ENCODE measurements at places on chromosomes 1 and 21. TPM values are rescaled to one million over a fixed set of nuclear protein-coding genes. Genes with fewer than 3 reads are reported as not detected.

UBR4 gene
- total RNA-seq, result 98.6 TPM

HAX1 gene
- total RNA-seq, result 141 TPM

GNG12 gene
- total RNA-seq, result 0.05 TPM

RSPH1 gene
- not detected for total RNA-seq

ARMH1 gene
- 20.8 TPM for total RNA-seq

ASTN1 gene
- not detected for total RNA-seq

SLC9C2 gene
- total RNA-seq, result not detected

ACTL8 gene
- not detected for total RNA-seq

AKNAD1 gene
- not detected for total RNA-seq

DNA sequence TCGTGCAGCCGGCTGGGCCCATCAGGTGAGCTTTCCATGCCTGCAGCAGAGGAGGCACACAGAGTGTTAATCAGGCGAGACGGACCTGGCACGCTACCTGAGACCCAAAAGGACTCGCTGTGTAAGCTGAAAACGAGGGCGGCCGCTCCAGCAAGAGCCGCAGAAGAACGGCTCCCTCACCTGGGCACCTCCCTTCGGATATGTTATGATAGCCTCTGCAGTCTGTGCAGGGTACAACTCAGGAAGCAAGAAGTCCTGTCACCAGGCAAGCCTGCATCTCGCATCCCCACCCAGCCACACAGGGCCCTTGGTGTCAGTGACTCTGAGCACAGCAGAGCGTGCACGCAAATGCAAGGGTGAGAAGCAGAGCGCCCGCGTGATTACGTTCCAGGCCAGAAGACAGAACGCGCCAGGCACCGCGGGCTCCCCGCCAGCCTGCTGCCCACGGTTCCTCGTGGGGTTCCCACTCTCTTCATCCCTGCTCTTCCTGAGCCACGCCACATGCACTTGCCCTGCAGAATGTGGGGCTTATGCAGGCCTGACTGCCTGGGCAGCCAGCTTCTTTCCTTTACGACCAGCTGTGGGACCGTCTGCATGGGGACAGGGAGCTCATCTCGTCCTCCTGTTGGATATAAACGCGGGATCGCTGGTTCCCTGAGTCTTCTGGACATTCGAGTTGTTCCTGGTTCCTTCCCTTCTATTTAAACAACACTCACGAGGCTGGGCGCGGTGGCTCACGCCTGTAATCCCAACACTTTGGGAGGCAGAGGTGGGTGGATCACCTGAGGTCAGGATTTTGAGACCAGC lies 20.2 kb upstream of the LRRC47 start:
- no peaks in the 10 kb centered on the region for H3K36me3 ChIP-seq
- no peak overlapping the region for H3K27ac ChIP-seq
- no peaks in the 10 kb centered on the region for H3K27me3 ChIP-seq
- no peak overlapping the region for H3K4me3 ChIP-seq
- H3K4me1 ChIP-seq, result no peaks in the 10 kb centered on the region
- no peak for DNase-seq

DNA sequence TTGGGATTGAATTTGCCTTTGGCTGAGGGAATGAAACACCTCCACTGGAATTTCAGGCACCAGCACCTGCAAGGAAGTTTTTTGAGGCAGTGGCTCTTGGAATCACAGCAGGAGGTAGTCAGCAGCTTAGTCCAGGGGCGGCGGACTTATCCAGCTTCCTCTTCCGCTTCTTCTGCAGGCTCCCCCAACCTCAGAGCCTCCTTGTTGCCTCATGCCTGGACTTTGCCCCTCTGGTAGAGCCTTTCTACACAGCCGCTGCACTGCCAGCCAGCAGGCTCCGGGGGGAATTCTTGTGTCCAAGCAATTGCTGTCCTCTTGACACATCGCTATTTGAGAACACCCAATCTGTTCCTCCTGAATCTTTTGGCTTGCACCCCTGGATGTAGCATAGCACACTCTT lies 4.4 kb upstream of the RHEX start:
- DNase-seq, result no peak
- no peaks in the 10 kb centered on the region for H3K36me3 ChIP-seq
- H3K27ac ChIP-seq, result no peak overlapping the region
- H3K27me3 ChIP-seq, result peaks cover 6% of the 10 kb centered on the region
- no peak overlapping the region for H3K4me3 ChIP-seq

DNA sequence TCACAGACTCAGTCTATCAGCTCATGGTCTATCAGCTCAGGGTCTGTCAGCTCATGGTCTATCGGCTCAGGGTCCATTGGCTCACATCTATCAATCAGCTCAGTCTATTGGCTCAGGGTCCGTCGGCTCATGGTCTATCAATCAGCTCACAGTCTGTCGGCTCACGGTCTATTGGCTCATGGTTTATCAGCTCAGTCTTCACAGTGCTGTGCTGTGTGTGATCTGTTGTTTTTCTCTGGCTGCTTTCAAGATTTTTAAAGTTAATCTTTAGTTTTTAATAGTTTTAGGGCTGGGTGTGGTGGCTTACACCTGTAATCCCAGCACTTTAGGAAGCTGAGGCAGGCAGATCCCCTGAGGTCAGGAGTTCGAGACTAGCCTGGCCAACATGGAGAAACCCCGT lies 14.4 kb downstream of the C1orf159 start:
- no peak overlapping the region for H3K27ac ChIP-seq
- DNase-seq, result no peak
- H3K4me1 ChIP-seq, result peaks cover 47% of the 10 kb centered on the region
- no peaks in the 10 kb centered on the region for H3K27me3 ChIP-seq
- H3K36me3 ChIP-seq, result peaks cover 58% of the 10 kb centered on the region

DNA sequence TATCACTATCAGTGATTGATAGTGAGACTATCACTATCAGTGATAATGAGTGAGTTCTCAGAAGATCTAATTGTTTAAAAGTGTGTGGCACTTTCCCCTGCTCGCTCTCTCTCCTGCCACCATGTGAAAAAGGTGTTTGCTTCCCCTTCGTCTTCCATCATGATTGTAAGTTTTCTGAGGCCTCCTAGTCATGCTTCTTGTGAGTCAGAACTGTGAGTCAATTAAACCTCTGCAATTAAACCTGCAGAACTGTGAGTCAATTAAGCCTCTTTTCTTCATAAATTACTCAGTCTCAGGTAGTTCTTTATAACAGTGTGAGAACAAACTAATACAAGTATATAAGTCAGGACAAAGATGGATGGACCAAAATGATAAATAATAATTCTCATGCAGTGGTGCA lies 7.0 kb upstream of the IL23R start:
- H3K4me3 ChIP-seq, result no peak overlapping the region
- H3K36me3 ChIP-seq, result peaks cover 12% of the 10 kb centered on the region
- H3K27ac ChIP-seq, result no peak overlapping the region

DNA sequence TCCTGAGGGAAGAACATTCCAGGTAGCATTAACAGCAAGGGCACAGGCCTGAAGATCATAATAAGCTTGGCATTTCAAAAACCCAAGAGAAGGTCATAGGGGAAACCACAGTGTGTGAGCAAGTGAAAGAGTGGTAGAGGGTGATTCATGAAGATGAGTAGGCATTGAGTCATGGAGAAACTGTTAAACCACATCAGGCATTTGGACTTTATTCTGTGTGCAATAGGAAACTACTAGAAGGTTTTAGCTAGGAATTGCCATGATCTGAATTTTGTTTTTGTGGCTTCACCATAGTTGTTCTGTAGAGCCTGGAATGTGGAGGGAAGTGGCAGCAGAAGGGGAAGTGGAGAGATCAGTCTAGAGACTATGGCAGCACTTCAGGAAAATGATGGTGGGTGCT lies 359.0 kb upstream of the PTBP2 start:
- H3K27ac ChIP-seq, result peak overlapping the region; percentile 57
- DNase-seq, result no peak
- H3K4me3 ChIP-seq, result no peak overlapping the region
- no peaks in the 10 kb centered on the region for H3K36me3 ChIP-seq
- H3K27me3 ChIP-seq, result no peaks in the 10 kb centered on the region

GRCh38 chr1:240719953-240720700 lies 108.2 kb upstream of the GREM2 start:
- no peaks in the 10 kb centered on the region for H3K4me1 ChIP-seq
- peaks cover 2% of the 10 kb centered on the region for H3K27me3 ChIP-seq
- no peak overlapping the region for H3K27ac ChIP-seq
- no peak overlapping the region for H3K4me3 ChIP-seq
- DNase-seq, result no peak

GRCh38 chr1:1422465-1423244 lies 1.6 kb upstream of the ANKRD65 start:
- H3K36me3 ChIP-seq, result no peaks in the 10 kb centered on the region
- peaks cover 20% of the 10 kb centered on the region for H3K27me3 ChIP-seq
- peaks cover 21% of the 10 kb centered on the region for H3K4me1 ChIP-seq
- H3K4me3 ChIP-seq, result no peak overlapping the region
- DNase-seq, result no peak
- no peak overlapping the region for H3K27ac ChIP-seq

DNA sequence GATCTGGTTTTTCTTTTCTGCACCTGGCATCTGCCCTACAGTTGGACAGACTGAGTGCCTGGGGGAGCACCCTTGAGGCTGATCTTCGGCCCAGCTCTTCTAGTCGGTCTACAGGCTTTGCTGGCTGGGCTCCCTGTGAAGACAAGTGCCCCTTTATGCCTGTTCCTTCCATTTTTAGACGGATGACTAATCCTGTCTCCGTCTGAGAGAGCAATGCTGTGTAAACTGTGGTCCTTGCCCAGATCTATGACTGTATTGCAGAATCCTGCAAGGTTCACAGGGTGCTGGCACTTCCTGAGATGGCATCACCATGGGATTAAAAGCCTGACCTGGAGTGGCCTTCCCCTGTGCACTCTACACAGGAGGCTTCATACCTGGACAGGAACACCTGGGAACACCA lies 47.6 kb upstream of the SAMD13 start:
- H3K4me1 ChIP-seq, result no peaks in the 10 kb centered on the region
- no peaks in the 10 kb centered on the region for H3K27me3 ChIP-seq
- no peak overlapping the region for H3K4me3 ChIP-seq
- H3K36me3 ChIP-seq, result no peaks in the 10 kb centered on the region
- no peak for DNase-seq

GRCh38 chr1:183956559-183957188 lies 80.9 kb downstream of the COLGALT2 start:
- peaks cover 9% of the 10 kb centered on the region for H3K4me1 ChIP-seq
- peak overlapping the region; percentile 8 for H3K4me3 ChIP-seq
- peaks cover 8% of the 10 kb centered on the region for H3K36me3 ChIP-seq
- no peaks in the 10 kb centered on the region for H3K27me3 ChIP-seq
- H3K27ac ChIP-seq, result no peak overlapping the region

DNA sequence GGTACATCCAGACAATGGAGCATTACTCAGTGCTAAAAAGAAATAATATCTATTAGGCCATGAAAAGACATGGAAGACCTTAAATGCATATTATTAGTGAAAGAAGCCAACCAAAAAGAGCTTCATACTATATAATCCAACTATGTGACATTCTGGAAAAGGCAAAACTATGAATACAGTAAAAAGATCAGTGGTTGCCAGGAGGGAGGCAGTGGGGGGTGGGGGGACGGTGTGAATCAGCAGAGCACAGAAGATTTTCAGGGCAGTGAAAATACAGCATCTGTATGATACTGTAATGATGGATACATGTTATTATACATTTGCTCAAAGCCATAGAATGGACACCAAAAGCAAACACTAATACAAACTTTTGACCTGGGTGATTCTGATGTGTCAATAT lies 339.4 kb upstream of the SNX7 start:
- H3K27me3 ChIP-seq, result no peaks in the 10 kb centered on the region
- H3K36me3 ChIP-seq, result no peaks in the 10 kb centered on the region
- peaks cover 25% of the 10 kb centered on the region for H3K4me1 ChIP-seq
- no peak overlapping the region for H3K27ac ChIP-seq
- H3K4me3 ChIP-seq, result no peak overlapping the region

- peak; percentile 16 for DNase-seq
- H3K27me3 ChIP-seq, result no peaks in the 10 kb centered on the region
- H3K36me3 ChIP-seq, result no peaks in the 10 kb centered on the region
- H3K4me1 ChIP-seq, result peaks cover 20% of the 10 kb centered on the region
These were observed 579 bp upstream of the SLC19A1 start for GRCh38 chr21:45542667-45543370.

DNA sequence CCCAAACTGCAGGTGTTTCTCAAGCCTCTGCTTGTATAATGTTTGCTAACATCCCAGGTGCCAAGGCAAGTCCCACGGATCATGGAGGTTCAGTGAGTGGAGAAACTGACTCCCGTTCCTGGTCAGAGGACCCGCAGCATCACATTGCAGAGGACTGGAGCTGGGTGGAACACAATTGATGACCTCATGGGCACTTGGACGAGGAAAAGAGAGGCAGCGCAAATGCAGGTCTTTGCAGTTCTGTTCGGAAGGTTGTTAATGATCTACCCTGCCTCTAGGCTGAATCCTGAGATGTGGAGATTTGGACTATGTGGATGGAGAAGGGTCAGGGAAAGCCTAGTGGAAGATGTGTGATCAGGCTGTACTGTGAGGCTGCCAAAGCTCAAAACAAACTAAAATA lies 192.9 kb downstream of the DUSP10 start:
- no peaks in the 10 kb centered on the region for H3K27me3 ChIP-seq
- H3K4me3 ChIP-seq, result no peak overlapping the region
- H3K27ac ChIP-seq, result no peak overlapping the region
- no peak for DNase-seq

DNA sequence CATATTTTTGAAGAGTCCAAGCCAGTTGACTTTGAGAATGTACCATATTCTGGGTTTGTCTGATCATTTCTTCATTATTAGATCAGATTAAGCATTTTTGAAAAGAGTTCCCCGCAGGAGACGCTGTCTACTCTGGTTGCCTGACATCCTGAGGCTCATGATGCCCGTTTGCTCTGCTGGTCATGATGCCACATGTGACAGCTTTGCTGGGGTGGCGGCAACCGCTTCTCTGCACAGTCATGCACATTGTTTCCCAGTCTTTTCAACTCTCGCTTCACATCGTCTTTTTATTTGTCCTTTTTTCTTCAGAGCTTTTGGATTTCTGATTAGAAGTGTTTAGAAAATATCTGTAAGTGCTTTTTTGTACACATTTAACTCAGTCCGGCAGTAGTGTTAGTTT lies 90.7 kb downstream of the ST6GALNAC5 start:
- no peaks in the 10 kb centered on the region for H3K27me3 ChIP-seq
- no peaks in the 10 kb centered on the region for H3K36me3 ChIP-seq
- no peaks in the 10 kb centered on the region for H3K4me1 ChIP-seq
- H3K27ac ChIP-seq, result no peak overlapping the region

DNA sequence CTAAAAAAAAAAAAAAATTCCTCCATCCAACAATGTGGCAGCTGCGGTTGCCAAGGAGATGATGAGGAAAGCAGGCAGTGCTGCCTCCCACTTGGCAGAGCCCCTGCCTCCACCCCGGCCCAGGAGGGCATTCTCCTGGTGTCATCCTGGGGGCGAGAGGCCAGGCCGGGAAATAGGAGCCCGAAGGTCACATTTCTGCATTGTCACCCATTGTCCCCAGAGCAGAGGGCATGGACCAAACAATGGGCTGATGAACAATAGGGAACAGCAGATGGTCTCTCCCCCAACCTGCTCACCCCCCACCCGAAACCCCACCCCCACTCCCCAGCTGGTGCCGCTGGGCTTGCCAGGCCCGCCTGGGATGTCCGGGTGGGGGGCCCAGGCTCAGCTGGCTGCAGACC lies 37.3 kb downstream of the CAMK2N1 start:
- H3K4me1 ChIP-seq, result no peaks in the 10 kb centered on the region
- no peak for DNase-seq
- no peak overlapping the region for H3K4me3 ChIP-seq
- no peak overlapping the region for H3K27ac ChIP-seq

GRCh38 chr1:223878598-223879325 lies 33.0 kb upstream of the TP53BP2 start:
- peaks cover 14% of the 10 kb centered on the region for H3K27me3 ChIP-seq
- DNase-seq, result no peak
- no peaks in the 10 kb centered on the region for H3K36me3 ChIP-seq
- no peak overlapping the region for H3K4me3 ChIP-seq
- no peak overlapping the region for H3K27ac ChIP-seq
- no peaks in the 10 kb centered on the region for H3K4me1 ChIP-seq
